ENCODE measurements at places on chromosomes 2 and 18. TPM values are rescaled to one million over a fixed set of nuclear protein-coding genes. Genes with fewer than 3 reads are reported as not detected.

- peak; percentile 32 for DNase-seq
Observed at GRCh38 chr2:20052229-20052851, 912 bp upstream of the LAPTM4A start.

GRCh38 chr2:241035142-241035817, 36.9 kb downstream of the SNED1 start:
- no peak for DNase-seq

DNA sequence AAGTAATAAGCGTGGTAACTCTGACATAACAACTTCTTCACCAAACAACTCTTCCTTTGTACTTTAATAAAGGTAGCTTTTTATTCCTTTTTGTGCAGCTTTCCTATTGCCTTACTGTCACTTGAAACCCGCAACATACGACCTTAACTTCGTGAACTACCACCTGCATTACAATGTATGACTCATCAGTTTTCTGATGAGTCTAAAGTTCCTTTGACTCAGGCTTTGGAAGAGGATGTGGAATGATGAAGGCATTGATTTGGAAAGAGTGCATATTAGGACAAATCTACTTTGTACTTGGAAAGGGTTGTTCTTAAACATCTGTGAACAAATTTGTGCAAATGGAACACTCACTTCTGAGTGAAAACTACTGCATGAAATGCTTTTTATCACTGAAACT, 1012.1 kb downstream of the TMEM182 start:
- DNase-seq = no peak

DNA sequence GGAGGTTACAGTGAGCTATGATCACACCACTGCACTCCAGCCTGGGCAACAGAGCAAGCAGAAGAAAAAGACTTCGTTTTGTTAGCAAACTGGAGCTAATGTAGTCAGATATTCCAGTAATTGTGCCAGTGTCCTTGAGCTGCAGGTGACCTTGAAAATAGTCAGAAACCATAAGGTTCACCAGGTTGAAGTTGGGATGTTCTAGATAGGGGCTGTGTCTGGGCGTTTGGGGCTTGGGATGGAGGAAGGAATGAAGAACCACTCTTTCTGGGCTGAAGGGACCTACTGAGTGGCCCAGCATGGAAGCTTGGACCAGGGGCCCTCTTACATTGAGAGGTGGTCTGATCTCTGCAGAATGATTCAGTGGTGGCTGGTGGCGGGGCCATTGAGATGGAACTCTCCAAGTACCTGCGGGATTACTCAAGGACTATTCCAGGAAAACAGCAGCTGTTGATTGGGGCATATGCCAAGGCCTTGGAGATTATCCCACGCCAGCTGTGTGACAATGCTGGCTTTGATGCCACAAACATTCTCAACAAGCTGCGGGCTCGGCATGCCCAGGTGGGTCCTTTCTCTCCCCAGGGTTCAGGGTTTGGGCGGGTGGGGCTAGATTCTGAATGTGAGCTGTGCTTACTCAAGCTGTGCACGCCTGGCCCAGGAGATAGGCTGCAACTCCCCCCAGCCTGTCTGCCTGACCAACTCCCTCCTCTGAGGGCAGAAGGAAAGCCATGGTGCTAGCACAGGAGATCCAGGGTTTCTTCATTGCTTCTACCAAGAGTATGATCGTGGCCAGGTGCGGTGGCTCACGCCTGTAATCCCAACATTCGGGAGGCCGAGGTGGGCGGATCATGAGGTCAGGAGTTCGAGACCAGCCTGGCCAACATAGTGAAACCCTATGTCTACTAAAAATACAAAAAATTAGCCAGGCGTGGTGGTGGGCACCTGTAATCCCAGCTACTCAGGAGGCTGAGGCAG, 17.1 kb downstream of the CCT7 start:
- DNase-seq = peak; percentile 96

DNA sequence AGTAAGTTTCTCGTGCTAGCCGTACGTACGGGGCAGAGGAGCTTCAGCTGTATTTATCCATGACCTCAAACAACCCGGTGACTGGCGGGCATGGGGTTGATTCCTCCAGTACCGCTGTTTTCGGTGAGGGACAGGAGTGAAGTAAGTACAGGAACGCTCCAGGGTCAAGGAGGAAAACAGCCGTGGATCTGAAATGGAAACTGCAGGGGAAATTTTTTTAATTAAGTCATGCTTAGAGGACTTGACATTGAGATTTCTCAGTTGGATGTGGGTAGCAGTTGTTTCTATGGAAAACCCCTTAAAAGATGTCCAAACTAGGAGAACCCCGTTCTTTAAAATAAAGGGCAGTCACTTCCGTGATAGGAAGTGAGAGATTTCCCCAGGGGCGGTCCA, 1.2 kb downstream of the RAB12 start:
- peak; percentile 44 for DNase-seq

DNA sequence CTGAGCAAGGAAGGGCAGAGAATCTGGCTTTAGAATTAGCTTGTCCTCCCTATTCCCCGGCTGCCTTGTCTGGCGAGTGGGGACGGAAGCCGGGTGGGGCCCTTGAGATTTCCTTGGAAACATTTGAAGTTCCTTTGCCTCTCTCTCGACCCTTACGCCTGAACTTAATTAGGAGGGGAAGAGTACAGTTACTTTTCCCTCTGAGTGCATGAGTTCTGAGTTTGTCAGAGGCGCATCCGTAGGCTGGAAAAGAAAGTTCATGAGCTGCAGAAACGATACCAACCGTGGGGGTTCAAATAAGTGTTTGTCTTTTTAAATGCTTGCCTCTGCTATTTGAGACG, 468 bp downstream of the PIKFYVE start:
- DNase-seq = no peak

DNA sequence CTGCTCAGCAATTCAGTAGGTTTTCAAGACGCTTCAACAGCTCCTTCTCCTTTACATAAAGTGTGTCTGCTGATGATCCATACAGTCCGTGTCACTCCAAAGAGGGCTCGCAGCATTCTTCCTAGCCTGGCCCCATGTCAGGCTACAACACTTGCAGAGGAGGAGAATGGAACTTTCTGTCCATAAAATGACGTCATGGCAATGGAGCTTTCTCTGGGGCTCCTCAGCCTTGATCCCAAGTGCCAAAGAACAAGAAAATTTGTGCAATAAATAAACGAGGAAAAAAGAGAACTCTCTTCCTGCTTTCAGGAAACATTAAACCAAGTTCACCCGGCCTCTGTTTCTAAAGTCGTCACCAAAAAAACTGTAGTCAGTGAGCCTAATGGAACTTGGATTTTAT, 199.5 kb upstream of the MEIS1 start:
- DNase-seq = no peak

- DNase-seq = no peak
Observed at GRCh38 chr2:172072303-172072702, 13.0 kb upstream of the DLX1 start.

GRCh38 chr2:69716555-69717120, 25.3 kb upstream of the ANXA4 start:
- DNase-seq = peak; percentile 35

- DNase-seq = peak; percentile 64
Observed at GRCh38 chr2:201643216-201643890, at the start of gene TMEM237. Gene TMEM237, minus strand, starts transcription at chr2:201643503. Its CDS starts 103 bp downstream, at chr2:201643400.

DNA sequence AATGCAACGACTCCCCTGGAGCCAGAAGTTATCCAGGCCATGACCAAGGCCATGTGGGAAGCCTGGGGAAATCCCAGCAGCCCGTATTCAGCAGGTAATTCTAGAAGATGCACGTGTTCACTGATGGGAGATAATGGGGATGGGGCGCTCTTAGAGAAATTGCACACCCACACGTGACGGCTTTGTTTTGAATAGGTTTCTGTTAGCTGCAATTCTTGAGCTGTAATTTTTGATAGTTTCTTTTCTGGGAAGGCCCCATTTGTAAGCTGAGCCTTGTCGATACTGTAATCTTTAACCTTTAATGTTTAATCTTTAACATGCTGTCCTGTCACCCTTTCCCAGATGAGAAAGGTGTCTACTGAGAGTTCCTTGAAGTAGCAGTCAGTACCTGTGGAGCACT, 3.6 kb downstream of the SCLY start:
- DNase-seq = no peak

- no peak for DNase-seq
Observed at GRCh38 chr2:239548451-239548871, 147.6 kb upstream of the HDAC4 start.

- no peak for DNase-seq
Observed at GRCh38 chr2:179235463-179236108, 29.0 kb downstream of the SESTD1 start.

GRCh38 chr2:226216575-226216974, 583.0 kb downstream of the IRS1 start:
- DNase-seq = no peak

DNA sequence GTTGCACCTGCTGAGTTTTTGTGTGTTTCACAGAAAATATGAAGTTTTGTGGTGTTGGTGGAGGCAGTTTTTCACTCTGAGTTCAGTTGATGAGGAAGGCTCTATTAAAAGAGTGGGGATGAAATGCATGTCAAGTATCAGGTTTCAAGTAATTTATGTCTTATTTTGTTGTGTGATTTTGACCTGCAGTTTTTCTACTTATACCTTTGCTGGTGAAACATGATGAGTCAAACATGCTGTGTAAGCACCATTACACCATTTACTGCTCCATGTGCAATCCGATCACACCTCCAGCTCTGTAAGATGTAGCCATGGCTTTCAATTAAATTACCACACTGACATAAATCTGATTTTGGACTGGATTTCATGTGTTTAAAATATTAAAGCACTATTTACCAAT, 174.5 kb upstream of the ZEB2 start:
- DNase-seq = no peak

DNA sequence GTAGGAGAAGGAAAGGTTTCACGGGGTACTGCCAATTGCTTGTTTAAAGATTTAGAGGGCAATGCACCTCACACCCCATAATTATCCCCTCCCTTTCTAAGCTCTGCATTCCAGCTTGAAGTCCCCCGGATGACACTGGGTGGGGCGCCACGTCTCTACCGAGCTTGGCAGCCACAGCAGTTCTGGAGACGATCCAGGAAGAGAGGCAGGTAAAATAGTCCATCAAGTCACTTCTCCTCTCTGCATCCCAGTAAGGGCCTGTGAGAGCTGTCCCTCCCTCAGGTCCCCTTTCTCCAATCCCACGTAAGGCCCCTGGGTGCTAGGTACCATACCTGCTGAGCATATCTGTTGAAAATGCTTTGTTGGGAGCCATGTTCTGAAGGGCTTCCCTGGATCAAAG, 65.7 kb downstream of the CAPN13 start:
- DNase-seq = no peak

DNA sequence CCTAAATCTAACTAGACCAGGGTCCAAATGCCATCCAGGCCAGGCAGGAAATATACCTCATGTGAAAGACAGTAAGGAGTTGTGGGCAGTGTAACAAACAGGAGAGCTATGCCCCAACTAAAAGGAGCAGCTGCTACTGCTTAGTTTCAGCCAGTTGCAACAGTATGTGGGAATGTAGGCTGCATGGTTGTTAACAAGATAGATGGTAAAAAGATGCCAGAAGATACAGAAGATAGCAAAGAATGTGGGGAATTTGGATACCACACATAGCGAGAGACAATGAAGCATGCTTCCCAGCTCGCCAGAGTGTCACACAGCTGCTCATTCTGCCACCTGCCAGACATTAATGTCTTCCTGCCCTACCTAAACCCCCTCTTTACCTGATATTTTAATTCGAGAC, 39.4 kb upstream of the CYBRD1 start:
- DNase-seq = peak; percentile 76

DNA sequence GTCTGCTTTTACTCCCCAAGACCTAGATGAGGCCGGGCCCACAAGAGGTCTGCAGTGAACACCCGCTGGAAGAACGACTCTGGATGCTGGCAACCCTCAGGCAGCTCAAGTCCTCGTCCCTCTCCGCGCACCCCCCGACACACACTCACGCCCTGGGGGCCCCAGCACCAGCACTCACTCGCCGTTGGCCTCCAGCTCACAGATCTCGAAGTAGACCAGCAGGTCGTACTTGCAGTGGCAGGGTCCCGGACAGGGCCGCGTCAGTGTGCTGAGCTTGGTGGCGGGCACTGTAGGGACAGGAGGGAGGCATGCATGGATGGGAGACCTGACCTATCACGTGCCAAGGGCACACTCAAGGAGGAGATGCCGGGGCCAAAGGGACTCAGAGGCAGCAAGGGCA, 49.4 kb downstream of the AQP12A start:
- no peak for DNase-seq

DNA sequence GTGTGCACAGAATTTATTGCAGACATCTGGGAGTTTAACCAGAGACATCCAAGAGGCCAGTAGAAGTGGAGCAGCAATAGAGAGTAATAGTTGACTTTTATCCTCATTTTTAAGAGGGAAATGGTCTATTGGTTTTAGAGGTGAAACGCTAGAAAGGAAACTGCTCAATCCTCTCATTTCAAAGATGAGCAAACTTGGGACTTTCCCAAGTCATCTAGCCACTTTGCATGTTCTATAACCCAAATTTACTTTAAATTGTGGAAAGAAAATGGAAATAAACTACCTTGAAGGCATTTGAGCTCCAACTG, 601.7 kb downstream of the ARHGAP15 start:
- no peak for DNase-seq

DNA sequence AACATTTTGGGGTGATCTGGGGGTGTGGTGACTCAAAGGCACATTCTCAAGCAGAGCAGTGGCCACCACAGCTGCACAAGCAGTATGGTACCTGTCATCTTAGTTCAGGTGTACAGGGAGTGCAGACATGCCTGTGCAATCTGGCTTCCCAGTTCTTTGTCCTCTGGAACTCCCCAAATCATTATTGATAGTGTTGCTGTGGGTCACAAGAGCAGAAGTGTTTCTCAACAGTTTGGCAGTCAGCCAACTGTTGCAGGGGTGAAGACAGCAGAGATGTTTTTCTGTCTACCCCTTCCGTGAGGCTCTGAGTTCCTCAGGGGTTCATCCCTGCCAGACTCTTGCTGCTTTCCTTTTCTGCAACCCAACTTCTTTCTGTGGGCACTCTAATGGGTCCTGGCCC, 206.5 kb upstream of the ZSWIM2 start:
- peak; percentile 16 for DNase-seq

The SERPINB12 gene
- 0.68 TPM for total RNA-seq

The NEURL3 gene
- not detected for total RNA-seq

The LIPG gene
- 3.0 TPM for total RNA-seq

The SERPINB5 gene
- not detected for total RNA-seq

The NDC80 gene
- total RNA-seq = 1.6 TPM

The CKAP2L gene
- 0.05 TPM for total RNA-seq

The GCFC2 gene
- total RNA-seq = 14.6 TPM

The C2orf15 gene
- total RNA-seq = 0.78 TPM

The PLEK gene
- not detected for total RNA-seq

The TMEM247 gene
- not detected for total RNA-seq

The NEMP2 gene
- total RNA-seq = 4.7 TPM

The KIDINS220 gene
- 62.0 TPM for total RNA-seq

All from myocyte (in vitro differentiated cells).